ENCODE measurements at places on chromosomes 7 and 10.

GRCh38 chr7:14092331-14092730 lies 102.9 kb upstream of the ETV1 start:
- DNase-seq, result no peak

DNA sequence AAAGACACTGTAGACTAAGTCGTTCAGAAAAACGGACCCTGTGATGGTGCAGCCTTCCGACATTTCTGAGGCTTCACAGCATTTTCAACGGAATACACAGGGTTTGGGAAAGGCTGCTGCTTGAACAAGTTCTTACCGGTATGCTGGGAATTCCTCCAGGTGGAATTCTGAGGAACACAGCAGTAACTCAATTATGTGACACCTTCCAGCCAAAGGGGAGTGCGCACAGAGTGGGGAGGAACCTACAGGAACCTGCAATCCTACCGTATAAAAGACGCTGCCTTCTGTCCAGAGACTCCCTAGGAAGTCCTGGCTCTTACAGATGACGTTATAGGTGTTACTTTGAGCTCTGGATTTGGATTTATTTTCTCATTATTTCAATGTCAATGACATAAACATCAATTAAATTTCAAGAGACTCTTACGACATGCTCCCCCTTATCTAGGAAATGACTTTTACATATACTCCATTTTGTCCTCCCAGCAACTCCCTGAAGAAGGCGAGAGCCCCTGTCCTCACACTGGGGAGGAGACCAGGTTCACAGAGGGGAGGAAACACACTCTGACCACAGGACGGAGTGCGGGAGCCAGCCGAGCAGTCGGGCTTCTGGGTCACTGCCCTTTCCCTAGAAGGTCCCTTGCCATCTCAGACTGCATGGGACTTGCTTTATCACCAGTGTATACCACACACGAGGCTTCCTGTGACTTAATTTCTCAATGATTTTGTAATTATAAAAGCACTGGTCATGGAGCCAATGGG lies 27.9 kb downstream of the VIPR2 start:
- no peak for DNase-seq

GRCh38 chr7:146902728-146903127 lies 786.1 kb downstream of the CNTNAP2 start:
- no peak for DNase-seq

- DNase-seq, result no peak
Observed at GRCh38 chr10:44926751-44927351, 15.7 kb downstream of the TMEM72 start.

DNA sequence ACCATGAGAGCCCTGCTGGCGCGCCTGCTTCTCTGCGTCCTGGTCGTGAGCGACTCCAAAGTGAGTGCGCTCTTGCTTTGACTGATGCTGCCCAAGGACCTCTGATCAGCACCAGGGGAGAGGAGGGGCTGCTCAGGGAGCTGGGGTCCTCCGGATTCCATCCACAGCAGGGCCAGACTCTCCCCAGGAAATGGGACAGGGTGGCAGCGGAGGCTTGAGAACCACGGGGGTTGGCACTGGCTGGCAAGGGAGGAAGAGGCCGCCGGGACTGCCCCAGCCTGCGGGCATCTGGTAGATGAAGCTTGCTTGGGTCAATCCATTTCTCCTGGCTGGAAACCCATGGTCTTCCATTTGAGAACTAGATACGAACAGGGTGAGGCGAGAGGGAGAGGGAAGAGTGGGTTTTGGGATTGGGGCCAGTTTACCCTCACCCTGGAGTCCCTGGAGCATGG lies 647 bp downstream of the PLAU start:
- no peak for DNase-seq

- DNase-seq, result no peak
Observed at GRCh38 chr7:151322906-151323305, 18.7 kb upstream of the NUB1 start.

DNA sequence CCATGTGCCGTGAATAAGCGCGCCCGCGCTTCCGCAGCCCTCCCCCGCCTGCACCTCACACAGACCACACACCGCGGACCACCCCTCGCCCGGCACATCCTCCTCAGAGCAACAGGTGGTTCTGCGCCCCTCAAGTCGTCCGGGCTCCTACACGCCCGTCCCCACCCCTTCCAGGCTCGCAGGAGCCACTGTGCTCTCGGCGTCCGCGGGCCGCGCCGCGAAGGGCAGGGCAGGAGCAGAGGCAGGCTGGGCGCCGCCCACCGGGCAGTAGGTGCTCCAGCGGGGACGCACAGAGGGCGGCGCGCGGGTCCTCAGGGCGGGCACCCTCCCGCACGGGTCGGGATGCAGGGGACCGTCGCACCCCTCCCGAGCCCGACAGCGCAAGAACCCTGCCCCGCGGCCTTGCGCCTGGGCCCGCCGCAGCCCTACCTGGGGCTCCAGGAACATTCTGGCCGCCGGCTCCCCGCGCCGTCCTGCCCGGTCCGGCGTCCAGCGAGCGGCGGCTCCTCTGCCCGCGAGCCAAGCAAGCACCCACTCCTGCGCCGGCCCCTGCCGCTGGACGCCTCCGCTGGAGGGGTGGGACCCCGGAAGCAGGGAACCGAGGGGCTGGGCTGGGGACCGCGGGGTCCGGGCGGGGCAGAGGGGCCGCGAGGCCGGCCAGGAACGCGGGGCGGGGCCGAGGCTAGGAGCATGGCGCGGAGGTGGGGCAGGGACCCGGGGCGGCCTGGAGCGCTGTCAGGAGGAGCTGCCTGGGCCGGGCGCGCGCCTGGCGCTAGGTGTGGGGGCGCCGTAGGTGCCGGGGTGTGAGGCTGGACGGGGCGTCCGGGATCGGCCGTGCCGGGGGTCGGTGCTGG lies 37.4 kb downstream of the RASGEF1A start:
- no peak for DNase-seq

DNA sequence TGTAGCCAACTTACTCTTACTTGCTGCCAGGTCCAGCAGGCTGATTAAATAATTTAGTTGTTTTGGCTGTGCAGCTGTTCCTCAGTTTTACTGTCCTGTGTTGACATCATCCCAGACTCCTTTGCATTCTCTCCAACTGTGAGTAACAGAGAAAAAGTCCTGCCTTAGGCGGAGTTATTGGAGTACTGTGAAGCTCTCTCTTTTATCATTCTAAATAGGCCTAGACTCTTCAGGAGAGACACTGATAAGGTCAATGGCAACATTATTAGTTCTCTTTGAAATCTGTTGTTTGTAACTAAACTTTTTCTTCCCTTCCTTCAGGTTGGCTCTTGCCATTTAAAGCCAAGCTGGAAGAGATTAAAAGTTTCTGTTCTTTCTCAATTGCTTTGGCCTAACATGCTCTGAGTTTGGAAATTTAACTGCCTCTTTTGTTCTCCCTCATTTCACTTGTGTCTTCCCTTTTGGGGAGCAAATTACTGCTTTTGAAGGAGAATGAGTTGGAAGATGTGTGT lies 215.7 kb upstream of the CSTF2T start:
- no peak for DNase-seq

DNA sequence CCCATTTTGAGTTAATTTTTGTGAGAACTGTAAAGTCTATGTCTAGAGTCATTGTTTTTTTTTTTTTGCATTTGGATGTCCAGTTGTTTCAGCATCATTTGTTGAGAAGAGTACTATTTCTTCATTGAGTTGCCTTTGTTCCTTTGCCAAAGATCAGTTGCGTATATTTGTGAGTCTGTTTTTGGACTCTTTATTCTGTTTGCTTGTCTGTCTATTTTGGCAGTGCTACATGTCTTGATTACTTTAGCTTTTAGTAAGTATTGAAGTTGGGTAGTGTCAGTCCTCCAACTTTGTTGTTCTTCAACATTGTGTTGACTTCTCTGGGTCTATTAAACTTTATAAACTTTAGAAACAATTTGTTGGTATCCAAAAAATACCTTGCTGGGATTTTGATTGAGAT lies 31.6 kb downstream of the CCDC7 start:
- no peak for DNase-seq

- DNase-seq, result no peak
Observed at GRCh38 chr10:52879091-52879807, 106.7 kb upstream of the MBL2 start.
